Kidney (tissue), 22 donors: ENCODE measurements at places on chromosomes 4 and X.

GRCh38 chr4:60611762-60612496 lies 588.2 kb upstream of the ADGRL3 start:
- DNase-seq = no peak

- peak; percentile 55 for DNase-seq
These were observed 756 bp upstream of the ADAMTS3 start for GRCh38 chr4:72569719-72570235.

- DNase-seq = no peak
These were observed 1634.3 kb upstream of the ADGRL3 start for GRCh38 chr4:59565836-59566235.

- no peak for DNase-seq
These were observed 60.3 kb upstream of the C4orf50 start for GRCh38 chr4:6078560-6078959.

DNA sequence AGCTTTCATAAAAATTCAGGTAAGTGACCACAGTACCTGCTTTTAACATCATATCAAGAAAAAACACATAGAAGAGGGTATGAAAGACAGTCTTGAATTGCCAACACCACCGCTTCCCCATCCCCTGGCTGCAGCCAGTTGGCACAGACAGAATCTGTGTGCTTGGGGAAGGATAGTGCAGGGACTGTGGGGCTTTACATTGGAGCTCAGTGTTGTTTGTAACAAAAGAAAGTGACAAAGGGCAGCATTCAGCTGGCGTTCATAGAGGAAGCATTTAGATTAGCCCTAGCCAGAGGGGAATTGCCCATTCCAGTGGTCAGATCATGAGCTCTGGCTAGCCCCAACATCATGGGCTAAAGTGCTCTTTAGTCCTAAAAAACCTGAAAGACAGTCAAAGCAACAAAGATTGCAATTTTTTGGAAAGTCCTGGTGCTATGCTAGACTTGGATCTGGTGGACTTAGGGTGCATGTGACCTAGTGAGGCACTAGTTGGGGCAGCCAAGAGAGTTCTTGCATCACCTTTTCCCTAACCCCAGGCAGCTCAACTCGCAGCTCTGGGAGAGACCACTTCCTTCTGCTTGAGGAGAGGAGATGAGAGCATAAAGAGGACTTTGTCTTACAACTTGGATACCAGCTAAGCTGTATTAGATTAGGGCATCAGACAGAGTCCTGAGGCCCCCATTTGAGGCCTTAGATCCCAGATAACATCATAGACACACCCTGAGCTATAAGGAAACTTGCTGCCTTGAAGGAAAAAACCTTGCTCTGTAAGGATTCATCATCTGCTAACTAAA lies 1602.4 kb upstream of the ADGRL3 start:
- no peak for DNase-seq

- DNase-seq = no peak
These were observed 309.4 kb downstream of the GLUD2 start for GRCh38 chrX:121356850-121357171.

GRCh38 chr4:102614801-102615200 lies 113.6 kb downstream of the NFKB1 start:
- no peak for DNase-seq

DNA sequence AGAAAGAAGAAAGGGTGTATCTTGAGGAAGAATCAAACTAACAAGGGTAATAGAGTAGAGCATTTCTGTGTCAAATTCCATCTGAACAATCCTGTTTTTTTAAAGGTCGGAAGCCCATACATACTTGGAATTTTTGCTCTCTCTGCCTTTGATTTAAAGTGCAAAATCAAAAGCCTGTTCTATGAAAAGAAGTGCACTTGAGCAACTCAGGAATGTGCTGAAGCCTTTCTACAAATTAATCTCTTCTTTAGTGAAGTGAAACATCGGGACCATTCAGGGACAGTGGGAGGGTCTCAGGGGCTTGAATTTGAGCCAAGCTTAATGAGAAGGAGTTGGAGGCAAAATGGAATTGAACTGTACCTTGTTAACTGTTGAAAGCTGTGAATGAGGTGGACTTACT lies 1008.5 kb upstream of the LCORL start:
- DNase-seq = peak; percentile 86

GRCh38 chr4:139018501-139018900 lies 2.9 kb downstream of the NOCT start:
- no peak for DNase-seq

GRCh38 chr4:110139815-110140214 lies 58.6 kb downstream of the ELOVL6 start:
- no peak for DNase-seq

- DNase-seq = no peak
These were observed 30.8 kb downstream of the CEP135 start for GRCh38 chr4:55979562-55979961.

DNA sequence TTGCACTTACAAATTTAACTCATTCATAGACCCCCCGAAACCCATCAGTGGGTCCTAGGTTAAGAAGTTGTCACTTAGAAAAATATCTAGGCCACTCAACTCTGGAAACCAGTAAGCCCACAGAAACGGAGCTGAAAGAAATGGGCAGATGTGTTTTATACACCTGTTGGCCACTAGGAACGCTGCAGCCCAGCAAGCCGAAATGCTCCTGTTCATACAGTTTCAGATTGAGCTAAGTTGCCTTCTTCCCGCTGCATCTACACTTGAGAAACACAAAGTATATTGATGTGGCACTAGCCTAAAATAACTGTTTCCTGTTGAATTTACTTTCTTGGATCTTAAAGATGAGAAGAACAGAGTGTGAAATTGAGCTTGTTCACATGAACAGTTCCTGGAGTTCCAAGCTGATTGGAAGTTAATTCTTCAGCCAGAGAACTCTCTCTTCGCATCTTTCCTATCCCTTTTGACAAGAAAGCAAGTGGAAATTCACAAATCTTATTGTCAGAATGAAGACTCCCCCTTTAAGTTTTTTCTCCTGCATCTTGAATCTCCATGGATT lies 174.1 kb downstream of the RBMX2 start:
- DNase-seq = no peak

DNA sequence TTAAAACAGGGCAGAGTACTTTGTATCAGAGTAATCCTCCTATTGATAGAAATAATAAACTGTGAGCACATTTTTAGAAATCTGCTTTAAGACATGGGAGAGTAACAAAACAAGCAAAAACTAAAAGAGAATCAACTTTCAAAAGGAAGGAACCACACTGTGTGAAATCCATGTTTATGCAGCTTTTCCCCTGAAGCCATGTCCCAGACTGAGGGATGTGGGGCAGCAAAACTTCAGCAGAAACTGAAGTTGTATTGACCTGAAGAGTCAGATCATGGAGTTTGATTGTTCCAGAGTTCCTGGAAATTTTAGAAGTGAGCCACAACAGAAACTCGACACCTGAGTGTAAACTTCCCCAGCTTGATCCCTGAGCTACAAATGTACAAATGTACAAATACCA lies 53.2 kb downstream of the COMMD8 start:
- DNase-seq = no peak

DNA sequence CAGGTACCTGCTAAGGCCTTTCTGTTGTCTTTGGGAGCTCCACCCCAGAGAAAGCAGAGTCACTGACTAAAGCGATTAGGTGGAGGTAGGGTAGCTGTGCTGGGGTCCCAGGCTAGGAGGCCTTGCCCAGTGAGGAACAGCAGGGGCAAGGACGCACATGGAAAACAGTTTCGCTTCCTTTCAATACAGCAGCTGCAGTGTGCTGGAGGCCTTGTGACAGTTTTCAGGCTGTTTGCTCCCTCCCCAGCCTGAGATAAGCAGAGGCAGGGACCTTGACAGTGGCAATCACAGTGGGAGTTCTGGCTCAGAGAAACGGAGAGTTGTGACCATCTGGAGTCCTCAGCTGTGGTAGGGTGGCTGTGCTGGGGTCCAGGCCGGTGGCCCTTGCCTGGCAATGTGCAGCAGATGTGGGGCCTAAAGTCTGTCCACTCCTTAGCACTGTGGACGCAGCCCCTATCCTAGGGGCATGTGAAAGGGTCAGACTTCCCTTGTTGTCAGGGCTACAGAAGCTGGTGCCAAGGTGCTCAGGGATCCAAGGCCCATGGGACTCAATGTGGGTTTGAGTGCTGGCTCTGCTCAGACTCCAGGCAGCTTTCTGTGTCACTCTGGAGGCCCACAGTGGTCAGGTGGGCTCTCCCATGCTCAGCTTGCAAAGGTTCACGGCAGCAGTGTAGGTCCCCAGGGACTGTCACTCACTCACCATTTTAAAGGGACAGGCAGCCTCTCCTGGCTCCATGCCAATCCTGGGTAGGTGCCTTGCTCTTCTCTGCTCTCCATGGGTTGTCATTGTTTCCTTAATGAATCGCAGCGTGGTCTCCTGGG lies 534.9 kb upstream of the FMR1 start:
- DNase-seq = no peak

DNA sequence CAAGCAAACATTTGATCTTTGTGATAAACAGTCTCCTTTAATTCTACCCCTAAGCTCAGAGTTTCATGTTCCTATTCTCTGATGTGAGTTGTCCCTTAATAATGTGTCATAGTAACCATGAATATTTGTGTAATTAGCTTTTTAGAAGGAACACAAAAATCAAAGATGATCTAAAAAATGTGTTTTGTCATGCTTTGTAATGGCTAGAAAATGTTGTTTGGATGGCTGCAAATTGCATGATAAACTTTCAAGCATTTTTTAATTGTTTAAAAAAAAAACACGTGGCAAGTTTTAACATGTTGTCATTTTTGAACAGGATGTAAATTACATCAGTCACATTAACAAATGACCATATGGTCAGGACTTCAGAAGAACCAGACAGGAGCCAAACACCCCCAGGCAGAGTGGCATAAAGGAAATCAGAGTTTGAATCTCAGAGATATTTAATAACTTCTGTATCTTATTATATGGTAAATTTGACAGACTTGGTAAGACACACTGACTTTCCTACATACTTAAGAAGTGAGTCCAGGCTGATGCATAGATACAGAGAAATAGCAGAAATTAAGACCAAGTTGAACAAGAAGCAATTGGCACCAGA lies 223.9 kb upstream of the VEGFC start:
- DNase-seq = no peak

DNA sequence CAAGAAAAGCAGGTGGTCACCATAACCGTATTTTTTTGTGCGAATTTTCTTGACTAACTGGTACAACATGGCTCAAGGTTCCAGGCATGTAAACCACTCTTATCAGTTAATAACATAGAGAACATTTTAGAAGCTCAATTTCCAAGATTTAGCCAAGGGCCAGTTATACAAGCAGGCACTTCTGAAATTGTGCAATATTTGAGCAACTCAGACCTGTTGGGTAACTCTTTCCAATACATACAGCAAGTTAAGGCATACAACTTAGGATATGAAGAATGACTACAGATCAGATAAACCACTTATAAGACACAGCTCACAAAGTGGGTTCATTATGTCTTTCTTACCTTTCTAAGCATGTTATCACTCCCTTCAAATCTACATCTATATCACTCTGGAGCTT lies 43.9 kb downstream of the ZNF280C start:
- no peak for DNase-seq

- DNase-seq = no peak
These were observed 797.6 kb upstream of the AADAT start for GRCh38 chr4:170887396-170887795.

GRCh38 chr4:171793723-171794122 lies 19.5 kb upstream of the GALNTL6 start:
- no peak for DNase-seq

DNA sequence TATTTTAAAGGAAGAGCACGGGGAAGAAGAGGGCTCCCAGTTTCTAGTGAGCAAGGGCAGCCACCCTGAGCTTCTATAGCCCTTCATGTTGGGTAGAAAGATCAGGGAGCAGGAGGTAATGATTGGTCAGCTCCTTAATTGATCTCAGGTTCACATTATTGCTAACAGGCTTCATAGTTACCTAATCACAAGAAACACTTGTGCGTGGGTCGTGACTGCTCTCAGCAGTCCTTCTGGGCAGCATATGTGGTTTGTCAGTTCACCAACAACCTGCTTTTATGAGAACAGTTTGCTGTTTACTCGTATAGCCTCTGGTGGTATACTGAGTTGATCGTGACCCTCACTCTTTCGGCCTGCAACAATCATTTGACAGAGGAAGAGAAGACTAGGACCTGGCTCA lies 4.7 kb upstream of the DOK7 start:
- DNase-seq = no peak

- peak; percentile 25 for DNase-seq
These were observed 1.9 kb upstream of the CITED1 start for GRCh38 chrX:72307646-72308051.

DNA sequence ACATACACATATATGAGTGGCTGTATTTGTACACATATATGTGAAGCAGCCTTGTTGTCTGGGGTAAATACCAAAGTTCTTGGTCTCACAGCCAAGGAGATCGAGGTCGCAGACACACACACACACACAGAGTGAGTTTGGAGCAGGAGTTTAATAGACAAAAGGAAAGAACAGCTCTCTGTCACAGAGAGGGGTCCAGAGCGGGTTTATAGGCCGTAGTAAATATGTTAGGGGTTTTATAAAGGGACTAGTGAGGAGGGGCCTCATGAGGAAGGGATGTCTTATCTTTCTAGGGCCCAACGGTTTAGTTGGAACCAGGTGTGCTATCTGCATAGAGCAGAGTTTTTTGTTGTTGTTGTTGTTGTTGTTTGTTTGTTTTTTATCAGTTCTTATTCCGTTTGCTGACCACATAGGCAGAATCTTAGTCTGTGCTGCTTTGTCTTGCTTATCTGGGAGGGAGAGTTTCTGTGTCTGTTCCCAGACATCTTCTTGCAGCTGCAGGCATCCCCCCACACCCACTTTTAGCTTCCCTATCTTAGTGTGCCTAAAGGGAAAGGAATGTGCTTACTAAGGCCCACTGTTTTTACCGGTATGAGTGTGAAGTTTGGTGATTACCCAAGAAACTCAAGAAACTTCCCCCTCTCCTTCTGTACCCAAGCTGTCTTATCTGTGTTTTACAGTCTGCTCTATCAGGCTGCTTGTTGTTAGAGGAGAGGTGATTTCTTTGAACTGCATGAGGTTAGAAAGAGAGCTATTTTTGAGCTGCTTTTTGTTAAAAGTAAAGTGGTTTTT lies 91.9 kb downstream of the TENT5D start:
- DNase-seq = no peak

DNA sequence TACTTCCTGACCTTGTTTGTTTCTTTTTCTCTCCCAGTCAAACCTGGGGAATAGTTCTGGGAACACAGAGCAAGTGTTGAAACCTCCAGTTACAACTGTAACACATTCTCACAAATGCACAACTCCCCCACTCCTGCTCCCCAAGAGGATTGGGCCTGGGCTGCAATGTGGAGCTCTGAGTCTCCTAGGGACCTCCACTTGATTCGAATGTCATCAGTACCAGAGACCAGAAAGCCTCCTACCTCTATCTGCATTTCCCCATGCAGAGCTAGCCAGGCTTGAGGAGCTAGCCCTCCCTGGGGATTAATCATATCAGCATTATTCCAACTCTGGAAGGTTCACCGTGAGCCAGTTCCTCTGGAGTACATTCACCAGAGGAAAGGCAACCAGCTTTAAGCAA lies 41.7 kb upstream of the CITED1 start:
- no peak for DNase-seq

DNA sequence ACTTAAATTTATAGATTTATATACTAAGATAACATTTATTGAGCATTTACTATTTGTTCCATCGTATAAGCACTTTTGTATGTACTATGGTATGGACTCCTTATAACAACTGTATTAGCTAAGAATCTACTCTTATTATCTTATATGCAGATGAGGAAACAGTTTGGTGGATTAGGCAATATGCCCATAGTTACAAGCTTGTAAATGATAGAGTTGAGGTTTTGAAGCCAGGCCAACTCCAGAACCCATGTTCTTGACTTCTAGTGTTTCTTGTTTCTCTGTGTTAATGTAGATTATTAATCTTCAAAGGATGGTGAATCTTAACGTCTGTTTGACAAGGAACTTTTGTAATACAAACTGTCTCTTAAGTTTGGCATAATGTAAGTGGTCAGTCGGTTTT lies 71.3 kb downstream of the STIM2 start:
- no peak for DNase-seq
